ENCODE measurements at places on chromosomes 4 and X.

DNA sequence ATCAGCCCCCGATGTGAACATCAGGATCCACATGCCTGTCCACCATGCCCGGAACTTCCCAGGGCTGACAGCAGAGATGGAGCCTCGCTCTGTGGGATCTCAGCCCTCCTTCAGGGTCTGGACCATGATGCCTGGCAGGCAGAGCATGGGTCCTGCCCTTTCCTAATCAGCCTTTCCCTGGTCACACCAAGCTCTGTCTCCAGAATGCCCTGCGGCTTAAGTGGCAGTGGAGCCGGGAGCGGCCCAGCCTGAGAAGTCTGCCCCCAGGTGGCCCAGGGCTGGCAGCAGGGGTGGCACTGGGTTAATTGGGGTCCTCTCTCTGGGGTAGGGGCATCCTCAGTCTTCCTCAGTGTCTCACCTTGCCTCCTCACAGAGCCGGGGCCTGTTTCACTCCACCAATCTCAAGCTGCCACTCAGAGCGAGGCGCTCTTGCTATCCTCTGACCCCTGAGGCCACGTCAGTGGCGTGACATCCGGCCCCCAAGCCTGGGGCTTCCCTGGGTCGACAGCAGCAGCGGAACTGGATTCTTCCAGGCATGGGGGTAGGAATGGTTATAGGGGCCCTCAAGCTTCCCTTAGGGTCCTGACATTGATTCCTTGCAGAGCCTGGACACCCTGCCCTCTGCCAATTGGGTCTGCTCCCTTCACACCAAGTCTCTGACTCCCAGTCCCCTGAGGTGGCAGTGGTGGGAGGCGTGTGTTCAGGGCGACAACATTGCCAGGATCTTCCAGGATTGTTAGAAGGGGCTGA lies 20.8 kb upstream of the TMEM185A start:
- no peak for DNase-seq

GRCh38 chrX:119512146-119512800 lies 44.0 kb downstream of the SLC25A5 start:
- peak; percentile 57 for DNase-seq

DNA sequence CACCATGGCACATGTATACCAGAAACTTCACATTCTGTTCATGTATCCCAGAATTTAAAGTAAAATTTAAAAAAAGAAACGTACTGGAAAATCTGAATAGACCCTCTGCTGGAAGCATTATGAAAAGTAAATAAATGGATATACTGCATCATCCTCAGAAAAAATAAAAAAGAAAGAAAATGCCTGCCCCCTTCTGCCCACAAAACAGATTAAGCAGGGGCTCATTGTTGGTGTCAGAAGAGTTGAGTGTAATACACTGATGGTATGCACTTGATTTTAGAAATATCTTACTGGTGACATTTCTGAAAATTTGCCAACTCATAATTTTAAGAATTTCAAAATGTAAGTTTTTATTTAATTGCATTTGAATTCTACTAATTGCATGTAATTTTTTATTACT lies 77.8 kb downstream of the LRP2BP start:
- DNase-seq = no peak

- DNase-seq = no peak
Measured at GRCh38 chrX:111955901-111956300, 79.9 kb downstream of the TRPC5OS start.

- DNase-seq = no peak
Measured at GRCh38 chr4:56147371-56147770, 198.6 kb downstream of the CEP135 start.

- no peak for DNase-seq
Measured at GRCh38 chr4:155687380-155687982, 20.8 kb downstream of the GUCY1A1 start.
